ENCODE measurements at places on chromosomes 16 and 17.
A peak's percentile ranks its signal among the peaks of the same experiment; 100 is the strongest.

- DNase-seq: no peak
These were observed 36.6 kb upstream of the MED9 start for GRCh38 chr17:17440010-17440843.

DNA sequence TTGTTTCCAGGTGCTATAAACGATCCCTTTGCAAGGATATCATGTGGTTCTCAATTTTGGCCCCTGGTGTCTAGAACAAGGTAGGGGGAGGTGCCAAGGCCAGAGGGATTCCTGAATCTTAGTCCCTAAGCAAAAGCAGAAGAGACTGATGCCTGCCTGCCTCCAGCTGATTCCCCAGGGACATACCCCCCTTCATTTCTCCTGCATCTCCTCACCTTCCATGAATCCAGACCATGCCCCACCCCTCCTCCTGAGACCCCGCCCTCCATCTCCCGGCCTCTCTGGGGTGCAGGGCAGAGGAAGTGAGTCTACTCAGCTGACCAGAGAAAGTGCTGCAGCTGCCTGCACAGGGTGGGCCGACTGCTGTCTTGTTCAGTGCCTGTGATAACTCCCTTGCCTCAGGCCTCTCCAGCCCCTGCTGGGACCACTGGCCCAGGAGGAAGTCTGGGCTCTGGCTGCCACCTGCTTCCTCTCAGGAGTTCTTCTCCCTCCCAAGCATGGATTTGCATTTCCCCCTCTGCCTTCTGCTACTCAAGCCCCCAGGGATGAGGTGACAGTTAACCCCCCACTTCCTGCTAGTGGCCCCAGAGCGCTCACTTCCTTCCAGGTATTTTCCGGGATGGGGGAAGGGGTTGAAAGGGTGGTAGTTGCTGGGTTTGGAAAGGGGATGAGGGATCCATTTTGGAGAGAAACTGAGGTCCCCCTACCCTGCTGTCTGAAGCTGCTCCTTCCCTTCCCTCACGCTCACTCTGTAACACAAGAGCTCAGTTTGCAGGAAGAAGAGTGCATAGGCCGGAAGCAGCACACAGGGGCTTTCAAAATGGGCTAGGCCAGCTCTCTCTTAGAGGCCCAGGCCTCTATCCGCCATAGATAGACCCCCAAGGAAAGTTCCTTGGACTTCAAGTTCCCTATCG lies 10.5 kb upstream of the TSPOAP1 start:
- DNase-seq: no peak

DNA sequence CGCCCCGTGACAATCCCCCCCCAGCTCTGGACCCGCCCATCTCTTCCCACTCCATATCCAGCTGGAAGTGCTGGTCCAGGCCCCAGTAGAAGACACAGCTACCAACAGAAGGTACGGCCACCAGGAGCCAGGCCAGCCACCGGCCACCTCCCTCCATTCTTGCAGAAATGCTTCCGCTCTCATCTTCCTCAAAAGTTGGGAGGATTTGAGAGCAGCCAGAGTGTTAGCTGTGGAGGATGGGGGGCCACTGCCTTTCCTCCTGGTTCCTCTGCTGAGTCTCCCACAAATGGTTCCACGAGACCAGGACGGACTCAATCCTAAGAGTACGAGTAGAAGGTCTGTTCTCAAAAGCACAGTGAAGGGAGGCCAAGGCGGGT lies 78.3 kb downstream of the GAS7 start:
- no peak for DNase-seq

- no peak for DNase-seq
These were observed 33.6 kb upstream of the CDH5 start for GRCh38 chr16:66332634-66333610.

- peak; percentile 2 for DNase-seq
These were observed 220.6 kb upstream of the ZFHX3 start for GRCh38 chr16:73268366-73268993.

- DNase-seq: no peak
These were observed 32.2 kb upstream of the CRYBA1 start for GRCh38 chr17:29214215-29215146.

- DNase-seq: no peak
These were observed 9.6 kb downstream of the CDH5 start for GRCh38 chr16:66376114-66376513.

DNA sequence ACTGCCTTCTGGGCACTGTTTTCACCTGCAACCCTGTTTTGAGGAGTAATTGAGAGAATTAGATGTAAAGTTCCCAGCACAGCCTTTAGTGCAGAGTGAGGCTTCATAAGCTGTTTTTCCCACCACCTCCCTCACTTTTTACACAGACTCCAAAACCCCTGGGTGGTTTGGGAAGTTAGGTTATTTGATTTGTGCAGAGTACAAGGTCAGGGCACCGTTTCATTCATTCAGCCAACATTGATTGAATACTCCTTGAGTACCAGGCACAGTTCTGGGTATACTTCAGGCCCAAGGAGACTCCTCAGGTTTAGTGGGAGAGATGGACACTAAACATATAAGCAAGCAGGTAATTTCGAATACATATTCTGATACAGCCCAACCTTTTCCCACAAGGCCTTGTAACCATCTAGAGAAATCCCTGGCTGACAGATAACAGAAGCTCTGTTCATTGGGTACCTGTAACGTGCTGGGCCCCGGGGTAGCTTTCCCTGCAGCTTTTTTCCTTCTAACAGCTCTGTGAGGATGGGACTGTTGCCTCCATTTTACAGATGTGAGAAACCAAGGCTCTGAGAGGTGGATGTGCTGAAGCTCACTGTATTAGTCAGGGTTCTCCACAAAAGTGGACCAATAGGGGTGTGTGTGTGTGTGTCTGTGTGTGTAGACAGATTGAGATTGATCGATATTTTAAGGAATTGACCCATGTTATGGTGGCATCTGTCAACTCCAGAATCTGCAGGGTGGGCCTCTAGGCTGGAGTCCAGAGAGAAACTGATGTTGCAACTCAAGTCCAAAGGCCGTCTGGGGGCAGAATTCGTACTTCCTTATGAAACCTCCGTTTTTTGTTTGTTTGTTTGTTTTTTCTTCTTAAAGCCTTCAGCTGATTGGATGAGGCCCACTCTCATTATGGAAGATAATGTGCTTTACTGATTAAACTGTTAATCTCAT lies 234.7 kb downstream of the SNX29 start:
- DNase-seq: no peak

- no peak for DNase-seq
These were observed 2.5 kb downstream of the TNK1 start for GRCh38 chr17:7383371-7383741.

DNA sequence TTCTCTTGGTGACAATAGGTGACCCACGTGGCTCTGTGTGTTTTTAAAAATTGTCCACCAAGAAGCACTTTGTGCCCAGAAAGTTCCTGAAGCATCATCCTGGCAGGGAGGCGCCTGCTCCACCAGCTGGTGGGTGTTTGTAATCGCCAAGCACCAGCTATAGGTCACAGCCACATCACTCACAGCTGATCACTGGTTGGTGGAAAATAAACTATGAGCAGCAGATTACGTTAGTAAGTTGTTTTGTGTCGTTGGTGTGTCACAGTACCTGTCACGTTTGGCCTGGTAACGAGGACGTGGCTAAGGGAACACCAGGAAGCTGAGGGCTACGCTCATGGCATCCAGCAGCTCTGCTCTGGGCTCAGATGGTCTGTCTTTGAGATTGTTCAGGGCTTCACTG lies 10.1 kb downstream of the MRM3 start:
- DNase-seq: no peak

DNA sequence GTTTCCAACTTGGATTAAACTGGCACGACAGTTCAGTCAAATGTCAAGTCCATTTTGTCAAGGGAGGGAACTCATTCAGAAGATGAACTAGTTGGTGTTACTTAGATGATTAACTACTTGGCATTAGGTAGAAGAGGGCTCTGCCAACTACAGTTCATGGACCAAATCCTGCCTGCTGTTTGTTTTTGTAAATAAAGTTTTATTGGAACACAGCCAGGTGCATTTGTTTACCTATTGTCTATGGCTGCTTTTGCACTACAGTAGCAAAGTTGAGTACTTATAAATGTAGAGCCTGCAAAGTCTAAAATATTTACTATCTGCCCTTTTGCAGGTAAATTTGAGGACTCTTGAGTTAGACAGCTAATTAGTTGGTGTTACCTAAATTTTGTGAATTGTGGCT lies 410.0 kb downstream of the MAF start:
- no peak for DNase-seq

DNA sequence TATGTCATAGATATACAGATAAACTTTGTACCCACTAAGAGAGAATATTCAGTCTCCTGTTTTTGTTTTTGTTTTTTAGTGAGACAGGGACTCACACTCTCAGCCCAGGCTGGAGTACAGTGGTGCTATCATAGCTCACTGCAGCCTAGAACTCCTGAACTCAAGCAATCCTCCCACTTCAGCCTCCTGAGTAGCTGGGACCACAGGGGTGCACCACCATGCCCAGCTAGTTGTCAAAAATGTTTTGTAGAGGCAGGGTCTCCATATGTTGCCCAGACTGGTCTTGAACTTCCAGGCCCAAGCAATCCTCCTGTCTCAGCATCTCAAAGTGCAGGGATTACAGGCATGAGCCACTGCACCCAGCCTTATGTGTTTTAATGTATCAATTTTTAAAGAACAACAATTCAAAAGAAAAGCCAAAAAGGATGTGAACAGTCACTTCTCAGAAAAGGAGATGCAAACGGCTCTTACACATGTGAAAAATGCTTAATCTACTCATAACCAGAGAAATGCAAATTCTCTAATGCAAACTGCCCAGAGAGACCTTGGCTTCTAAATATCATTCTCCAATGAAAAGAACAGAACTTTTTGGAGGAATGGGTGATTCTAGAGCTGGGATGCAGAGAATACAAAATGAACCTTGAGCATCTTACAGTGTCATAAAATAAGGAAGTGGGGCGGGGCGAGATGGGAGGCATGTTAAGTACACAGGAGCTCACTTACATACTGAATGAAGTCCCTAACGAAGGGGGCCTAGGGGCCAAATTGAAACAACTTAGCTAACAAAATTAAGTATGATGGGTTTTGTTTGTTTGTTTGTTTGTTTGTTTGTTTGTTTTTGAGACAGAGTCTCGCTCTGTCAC lies 7.3 kb upstream of the CMTM3 start:
- no peak for DNase-seq

- no peak for DNase-seq
These were observed 12.6 kb downstream of the TAX1BP3 start for GRCh38 chr17:3655766-3656165.

GRCh38 chr17:15490634-15491261 lies 23.3 kb upstream of the CDRT4 start:
- DNase-seq: peak; percentile 75

All from skin of body (tissue), 3 donors.